CD8-positive, alpha-beta memory T cell (primary cell): ENCODE measurements at places on chromosomes 11 and 22. TPM values are rescaled to one million over a fixed set of nuclear protein-coding genes. Genes with fewer than 3 reads are reported as not detected.

OR52E8 gene
- not detected for total RNA-seq

TRIM49B gene
- total RNA-seq = not detected

MMP11 gene
- 1.6 TPM for total RNA-seq

TRIM6 gene
- total RNA-seq = 0.20 TPM

GRCh38 chr11:132072044-132072857 is 701.8 kb downstream of the NTM start:
- no peak overlapping the region for H3K27ac ChIP-seq
- H3K4me3 ChIP-seq = no peak overlapping the region
- H3K27me3 ChIP-seq = no peaks in the 10 kb centered on the region

DNA sequence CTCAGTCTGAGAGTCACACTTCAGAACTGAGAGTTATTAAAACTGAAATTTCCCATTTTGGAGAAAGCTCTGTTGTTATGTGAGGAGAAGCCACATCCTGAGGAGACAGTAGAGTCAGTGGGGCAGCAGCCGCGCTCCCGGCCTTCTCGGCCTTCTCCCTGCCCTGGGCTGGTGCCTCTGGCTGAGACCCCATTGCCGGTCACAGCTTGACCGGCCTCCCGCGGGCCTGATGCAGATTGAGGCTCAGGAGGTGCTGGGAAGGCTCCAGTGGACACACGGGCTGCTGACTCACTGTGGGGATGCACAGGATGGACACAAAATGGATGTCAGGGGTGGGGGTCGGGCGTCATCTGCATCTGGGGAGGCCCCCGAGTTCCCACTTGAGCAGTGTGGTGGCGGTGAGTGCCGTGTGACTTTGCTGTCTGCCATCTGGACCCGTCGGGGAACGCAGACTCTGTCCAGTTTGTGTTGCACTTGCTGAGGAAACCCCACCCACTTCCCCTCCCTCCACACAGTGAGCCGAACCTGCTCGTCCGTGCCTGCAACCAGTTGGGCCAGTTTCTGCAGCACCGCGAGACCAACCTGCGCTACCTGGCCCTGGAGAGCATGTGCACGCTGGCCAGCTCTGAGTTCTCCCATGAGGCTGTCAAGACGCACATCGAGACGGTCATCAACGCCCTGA is 50.1 kb downstream of the MUC6 start:
- peaks cover 47% of the 10 kb centered on the region for H3K36me3 ChIP-seq
- H3K4me1 ChIP-seq = no peaks in the 10 kb centered on the region
- no peak for DNase-seq
- H3K27me3 ChIP-seq = no peaks in the 10 kb centered on the region
- no peak overlapping the region for H3K4me3 ChIP-seq

DNA sequence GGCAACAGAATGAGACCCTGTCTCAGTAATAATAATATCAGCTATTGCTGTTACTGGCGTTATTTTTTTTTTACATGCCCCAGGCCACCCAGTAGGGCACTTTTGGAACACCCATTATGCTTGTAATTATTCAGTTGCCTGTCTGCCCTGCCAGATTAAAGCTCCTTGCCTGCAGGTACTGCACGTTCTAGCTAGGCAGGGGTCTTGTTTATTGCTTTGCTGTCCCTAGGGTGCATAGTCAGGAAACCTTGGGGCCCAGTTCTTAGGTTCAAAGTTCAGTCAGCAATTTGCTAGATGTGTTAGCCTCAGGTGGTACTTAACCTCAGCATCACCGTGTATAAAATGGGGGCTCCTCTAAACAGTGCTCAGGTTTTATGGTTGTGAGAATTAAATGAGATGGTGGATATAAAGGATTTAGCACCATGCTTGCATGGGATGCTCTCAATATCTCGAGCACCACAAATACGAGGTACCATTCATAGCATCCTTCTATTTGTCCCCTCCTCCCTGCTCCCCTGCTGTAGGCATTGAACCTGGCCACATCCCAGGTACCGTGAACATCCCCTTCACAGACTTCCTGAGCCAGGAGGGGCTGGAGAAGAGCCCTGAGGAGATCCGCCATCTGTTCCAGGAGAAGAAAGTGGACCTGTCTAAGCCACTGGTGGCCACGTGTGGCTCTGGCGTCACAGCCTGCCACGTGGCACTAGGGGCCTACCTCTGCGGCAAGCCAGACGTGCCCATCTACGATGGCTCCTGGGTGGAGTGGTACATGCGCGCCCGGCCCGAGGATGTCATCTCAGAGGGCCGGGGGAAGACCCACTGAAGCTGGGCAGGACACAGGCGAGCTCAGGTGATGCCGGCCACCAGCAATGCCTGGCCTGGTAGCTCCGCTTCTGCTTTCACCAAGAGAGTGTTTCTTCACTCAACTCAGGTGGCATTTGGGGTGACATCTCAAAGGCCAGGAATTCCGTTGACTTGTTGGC is 9.4 kb downstream of the MPST start:
- H3K4me1 ChIP-seq = no peaks in the 10 kb centered on the region
- no peak for DNase-seq
- no peak overlapping the region for H3K4me3 ChIP-seq
- no peaks in the 10 kb centered on the region for H3K36me3 ChIP-seq

DNA sequence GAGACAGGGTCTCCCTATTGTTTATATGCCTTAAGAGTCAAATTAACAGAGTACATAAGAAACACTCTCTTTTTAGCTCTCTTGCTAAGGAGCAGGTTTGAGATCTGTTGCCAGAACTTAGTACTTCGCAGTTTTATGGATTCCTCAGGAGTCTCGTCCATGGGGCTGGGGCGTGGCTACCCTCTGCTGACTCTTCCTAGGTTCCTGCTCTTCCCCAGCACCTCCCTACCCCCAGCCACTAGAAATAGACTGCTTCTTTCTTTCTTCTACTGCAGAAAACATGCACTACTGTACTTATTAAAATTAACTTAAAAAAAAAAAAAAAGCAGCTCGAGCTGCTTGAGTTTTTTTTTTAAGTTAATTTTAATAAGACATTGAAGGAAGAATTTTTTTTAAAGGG is 8.0 kb downstream of the FAM118B start:
- no peaks in the 10 kb centered on the region for H3K4me1 ChIP-seq
- no peaks in the 10 kb centered on the region for H3K36me3 ChIP-seq
- no peak overlapping the region for H3K4me3 ChIP-seq
- H3K27ac ChIP-seq = no peak overlapping the region
- DNase-seq = no peak
- no peaks in the 10 kb centered on the region for H3K27me3 ChIP-seq

DNA sequence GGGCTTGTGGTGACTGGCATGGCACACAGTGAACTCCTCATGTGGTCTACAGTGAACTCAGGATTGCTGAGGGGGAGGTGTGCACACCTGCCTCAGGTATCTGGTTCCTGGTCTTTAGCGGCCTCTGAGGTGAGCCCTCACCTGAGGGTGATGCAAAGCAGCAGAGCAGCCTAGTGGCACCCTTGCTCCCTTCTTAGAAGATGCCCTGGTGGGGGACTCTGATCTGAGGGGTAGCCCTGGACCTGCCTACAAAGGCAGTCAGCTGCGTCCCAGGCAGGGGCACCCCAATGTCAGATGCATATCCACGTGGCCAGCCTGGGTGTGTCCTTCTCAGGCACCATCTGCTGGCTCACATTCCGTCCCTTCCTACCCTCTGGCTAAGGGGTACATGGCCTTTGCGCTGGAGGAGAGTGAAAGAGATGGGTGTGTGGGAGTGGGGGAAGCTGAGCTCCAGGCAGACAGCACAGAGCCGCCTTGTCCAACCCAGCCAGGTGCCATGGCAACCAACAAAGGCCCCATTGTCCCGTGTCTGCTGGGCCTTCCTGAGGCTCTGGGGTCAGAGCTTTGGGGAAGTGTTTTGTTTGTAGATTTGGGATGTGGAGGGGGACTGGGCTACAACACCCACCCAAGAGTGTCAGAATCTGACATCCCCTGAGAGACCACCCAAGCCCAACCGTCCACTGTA is 5.8 kb downstream of the PLEKHB1 start:
- DNase-seq = no peak
- no peak overlapping the region for H3K27ac ChIP-seq
- peaks cover 11% of the 10 kb centered on the region for H3K4me1 ChIP-seq
- no peaks in the 10 kb centered on the region for H3K27me3 ChIP-seq

DNA sequence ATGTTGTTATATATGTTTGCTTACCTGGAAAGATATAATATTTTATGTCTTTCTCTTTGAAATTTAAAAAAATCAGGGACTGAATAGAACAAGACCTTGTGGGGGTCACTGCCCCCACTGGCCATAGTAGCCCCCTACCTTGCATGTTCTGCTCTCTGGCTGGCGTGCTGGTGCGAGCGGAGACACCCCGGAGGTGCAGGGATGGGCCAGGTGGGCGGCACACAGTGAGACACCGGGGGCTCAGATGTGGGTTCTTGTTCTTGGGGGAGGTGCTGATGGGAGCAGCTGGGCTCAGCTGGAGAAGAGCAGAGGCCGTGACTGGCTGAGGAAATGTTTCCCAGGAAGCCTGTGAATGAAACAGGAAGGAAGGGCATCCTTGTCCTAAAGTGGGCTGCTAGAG is 20.2 kb downstream of the GAB4 start:
- no peaks in the 10 kb centered on the region for H3K4me1 ChIP-seq
- no peaks in the 10 kb centered on the region for H3K27me3 ChIP-seq
- no peaks in the 10 kb centered on the region for H3K36me3 ChIP-seq
- H3K4me3 ChIP-seq = no peak overlapping the region

DNA sequence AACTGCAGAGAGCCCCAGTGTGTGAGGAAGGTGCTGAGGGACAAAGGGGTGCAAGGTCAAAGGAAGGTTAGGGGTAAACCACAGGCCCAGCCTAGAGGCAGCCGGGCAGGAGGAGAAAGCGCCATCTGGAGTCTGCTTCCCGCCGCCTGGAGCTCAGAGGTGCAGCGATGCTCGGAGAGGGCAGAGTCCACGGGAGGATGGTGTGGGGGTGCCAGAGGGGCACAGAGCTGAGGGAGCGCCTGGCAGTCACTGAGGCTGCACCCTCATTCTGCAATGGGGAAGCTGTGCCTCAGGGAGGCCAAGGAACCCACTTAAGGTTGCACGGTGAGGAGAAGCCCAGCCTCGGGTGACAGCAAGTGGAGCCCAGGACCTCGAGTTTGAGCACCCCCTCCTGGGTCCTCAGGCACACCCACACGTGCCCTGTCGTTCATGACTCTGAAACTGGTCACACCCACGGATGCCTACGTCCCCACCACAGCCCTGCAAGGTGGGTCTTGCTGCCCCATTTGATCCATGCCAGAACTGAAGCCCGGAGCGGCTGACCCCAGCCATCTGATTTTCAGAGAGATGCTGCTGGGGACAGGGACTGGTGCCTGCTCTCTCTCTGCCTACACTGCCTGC is 1.6 kb downstream of the IL2RB start:
- peaks cover 76% of the 10 kb centered on the region for H3K4me1 ChIP-seq
- H3K36me3 ChIP-seq = peaks cover 21% of the 10 kb centered on the region
- DNase-seq = peak; percentile 41
- H3K27ac ChIP-seq = peak overlapping the region; percentile 88
- H3K27me3 ChIP-seq = no peaks in the 10 kb centered on the region
- H3K4me3 ChIP-seq = peak overlapping the region; percentile 86

DNA sequence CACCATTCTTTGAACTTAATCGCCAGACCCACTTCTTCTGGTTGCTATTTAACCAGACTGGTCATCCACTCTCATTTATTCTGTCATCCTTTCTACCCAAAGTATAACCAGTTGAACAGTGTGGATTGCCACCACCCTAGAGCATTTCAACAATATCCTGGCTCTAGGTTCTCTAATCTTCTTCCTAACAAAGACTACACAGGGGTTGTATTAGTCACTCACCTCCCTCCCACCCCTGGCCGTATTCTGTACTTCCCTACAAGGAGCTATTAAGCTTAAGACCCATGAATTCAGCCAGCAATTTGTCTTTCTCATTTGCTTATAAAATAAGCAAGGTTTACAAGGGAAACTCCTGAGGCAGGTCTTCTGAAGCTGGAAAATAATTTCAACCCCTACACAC is 46.9 kb upstream of the CEP126 start:
- no peak overlapping the region for H3K27ac ChIP-seq
- no peak overlapping the region for H3K4me3 ChIP-seq
- H3K36me3 ChIP-seq = no peaks in the 10 kb centered on the region
- H3K27me3 ChIP-seq = no peaks in the 10 kb centered on the region

GRCh38 chr22:30197389-30197788 is 49.2 kb downstream of the LIF start:
- no peak overlapping the region for H3K27ac ChIP-seq
- H3K36me3 ChIP-seq = no peaks in the 10 kb centered on the region
- H3K4me1 ChIP-seq = peaks cover 11% of the 10 kb centered on the region
- no peak for DNase-seq
- H3K4me3 ChIP-seq = no peak overlapping the region
